ENCODE measurements at places on chromosomes 3 and 15. TPM values are rescaled to one million over a fixed set of nuclear protein-coding genes. Genes with fewer than 3 reads are reported as not detected.
A peak's percentile ranks its signal among the peaks of the same experiment; 100 is the strongest.

Gene PHLDB2
- 35.3 TPM for total RNA-seq

Gene PPP1R14D
- total RNA-seq, result not detected

Gene FBXW12
- total RNA-seq, result not detected

Gene SCAANT1
- total RNA-seq, result not detected

Gene GLDN
- 1.5 TPM for total RNA-seq

Gene DPPA4
- total RNA-seq, result 878 TPM

Gene HYKK
- total RNA-seq, result 5.0 TPM

Gene TBL1XR1
- total RNA-seq, result 130 TPM

Gene FANCD2OS
- not detected for total RNA-seq

Gene CILP
- total RNA-seq, result 0.03 TPM

Gene BSN
- total RNA-seq, result 5.4 TPM

Gene NSUN3
- total RNA-seq, result 8.7 TPM

Gene RLBP1
- not detected for total RNA-seq

Gene GJD2
- total RNA-seq, result 0.27 TPM

Gene FBXO40
- 0.23 TPM for total RNA-seq

- peaks cover 19% of the 10 kb centered on the region for H3K4me1 ChIP-seq
- no peaks in the 10 kb centered on the region for H3K36me3 ChIP-seq
- H3K27me3 ChIP-seq, result no peaks in the 10 kb centered on the region
Measured at GRCh38 chr15:80615783-80616391, 79.2 kb upstream of the ABHD17C start.

DNA sequence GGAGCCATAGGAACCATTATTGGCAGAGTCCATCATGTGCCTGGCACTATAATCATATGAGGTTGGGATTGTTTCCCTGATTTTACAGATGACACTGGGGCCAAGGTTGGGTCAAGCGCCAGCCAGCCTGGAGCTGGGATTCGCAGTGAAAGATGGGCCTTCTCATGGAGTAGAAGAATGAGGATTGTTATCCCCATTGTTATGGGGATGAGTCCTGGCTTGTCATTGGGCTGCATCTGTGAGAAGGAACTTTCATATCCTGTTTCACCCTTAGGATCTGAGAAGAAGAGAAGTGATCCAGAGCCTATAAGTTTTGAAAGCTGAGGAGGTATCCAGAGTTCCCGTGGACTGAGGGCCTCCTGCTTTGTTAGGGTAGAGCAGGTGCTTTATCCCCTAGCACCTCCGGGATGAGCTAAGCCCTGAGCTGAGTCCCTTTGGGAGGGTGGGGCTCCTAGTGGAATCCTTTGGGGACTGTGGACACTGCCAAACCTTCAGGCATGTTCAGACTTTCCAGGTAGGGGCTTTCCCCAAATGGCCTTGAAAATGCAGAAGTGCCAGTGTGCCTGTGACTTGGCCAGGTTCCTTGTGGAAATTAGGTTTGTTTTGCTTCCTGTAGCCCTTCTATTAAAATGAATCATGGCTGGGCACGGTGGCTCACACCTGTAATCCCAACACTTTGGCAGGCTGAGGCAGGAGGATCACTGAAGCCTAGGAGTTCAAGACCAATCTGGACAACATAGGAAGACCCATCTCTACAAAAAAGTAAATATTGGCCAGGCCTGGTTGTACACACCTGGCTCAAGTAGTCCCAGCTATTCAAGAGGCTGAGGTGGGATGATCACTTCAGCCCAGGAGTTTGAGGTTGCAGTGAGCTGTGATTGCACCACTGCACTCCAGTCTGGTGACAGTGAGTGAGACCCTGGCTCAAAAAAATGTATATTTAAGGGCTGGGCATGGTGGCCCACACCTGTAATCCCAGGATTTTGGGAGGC, 30.2 kb upstream of the BSN start:
- H3K27ac ChIP-seq, result 0 out of 2 replicates have a peak overlapping the region, but pooled peaks have one; percentile 55
- no peaks in the 10 kb centered on the region for H3K36me3 ChIP-seq
- H3K4me1 ChIP-seq, result no peaks in the 10 kb centered on the region
- H3K27me3 ChIP-seq, result no peaks in the 10 kb centered on the region
- H3K4me3 ChIP-seq, result no peak overlapping the region

DNA sequence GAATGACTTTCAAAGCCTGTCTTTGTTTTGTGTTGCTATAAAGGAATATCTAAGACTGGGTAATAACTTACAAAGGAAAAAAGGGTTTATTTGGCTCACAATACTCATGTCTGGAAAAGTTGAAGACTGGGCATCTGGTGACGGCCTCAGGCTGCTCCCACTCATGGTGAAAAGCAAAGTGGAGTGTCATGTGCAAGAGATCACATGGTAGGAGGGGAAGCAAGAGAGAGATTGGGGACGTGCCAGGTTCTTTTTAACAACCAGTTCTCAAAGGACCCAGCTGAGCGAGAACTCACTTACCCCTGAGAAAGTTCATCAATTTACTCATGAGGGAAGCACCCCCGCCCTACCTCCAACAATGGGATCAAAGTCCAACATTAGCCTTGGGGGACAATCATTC, 929.4 kb downstream of the ROBO1 start:
- no peaks in the 10 kb centered on the region for H3K36me3 ChIP-seq
- H3K27ac ChIP-seq, result no peak overlapping the region
- no peaks in the 10 kb centered on the region for H3K27me3 ChIP-seq
- H3K4me3 ChIP-seq, result no peak overlapping the region

DNA sequence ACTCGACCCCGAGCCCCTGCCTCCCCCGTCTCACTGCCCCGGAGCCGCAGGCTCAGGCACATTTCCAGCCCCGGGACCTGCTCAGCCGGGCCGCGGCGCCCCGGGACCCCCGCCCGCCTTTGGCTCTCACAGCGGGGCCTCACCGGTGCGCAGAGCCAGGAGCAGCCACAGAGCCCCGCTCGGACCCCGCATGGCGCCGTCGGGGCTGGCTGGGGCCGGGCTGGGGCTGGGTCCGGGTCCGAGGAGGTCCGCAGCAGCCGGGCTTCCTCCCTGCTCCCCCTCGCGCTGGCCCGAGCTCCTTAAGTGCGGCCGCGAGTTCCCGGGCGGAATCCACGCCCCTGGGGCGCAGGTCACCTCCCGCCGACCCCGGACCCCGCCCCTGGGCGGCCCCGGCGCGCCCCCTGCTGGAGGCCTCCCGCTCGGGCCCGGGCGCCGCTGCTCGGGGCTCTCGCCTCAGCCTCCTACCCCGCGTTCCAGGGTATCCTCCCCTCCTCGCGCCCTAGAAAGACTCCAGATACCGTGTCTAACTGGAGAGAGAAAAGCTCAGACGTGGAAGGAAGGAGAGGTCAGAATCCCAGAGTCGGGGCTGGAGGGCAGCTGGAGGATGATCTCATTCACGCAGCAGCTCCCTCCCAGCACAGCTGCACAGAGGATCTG, at the start of gene MELTF:
Gene MELTF, minus strand, starts transcription at position 307 of the 657 bp plus-strand sequence. Its CDS starts 115 bp downstream, at position 192.
- peaks cover 24% of the 10 kb centered on the region for H3K27me3 ChIP-seq
- H3K27ac ChIP-seq, result no peak within 1 kb of the TSS

GRCh38 chr3:53938645-53939044, 47.0 kb upstream of the SELENOK start:
- no peaks in the 10 kb centered on the region for H3K27me3 ChIP-seq
- DNase-seq, result peak; percentile 84
- H3K27ac ChIP-seq, result no peak overlapping the region

DNA sequence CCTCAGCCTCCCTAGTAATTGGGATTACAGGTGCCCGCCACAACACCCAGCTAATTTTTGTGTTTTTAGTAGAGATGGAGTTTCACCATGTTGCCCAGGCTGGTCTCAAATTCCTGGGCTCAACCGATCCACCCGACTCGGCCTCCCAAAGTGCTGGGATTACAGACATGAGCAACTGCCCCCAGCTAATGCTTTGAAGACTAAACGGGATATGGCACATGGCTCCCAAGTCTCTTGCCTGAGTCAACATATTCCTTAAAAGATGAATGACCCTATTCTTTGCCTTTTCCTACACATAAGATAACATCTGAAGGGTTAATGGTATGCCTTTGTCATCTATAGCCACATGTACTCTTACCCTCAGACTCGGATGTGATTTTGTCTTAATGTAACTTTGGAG, 38.4 kb upstream of the NEDD4 start:
- H3K36me3 ChIP-seq, result no peaks in the 10 kb centered on the region
- DNase-seq, result no peak
- no peaks in the 10 kb centered on the region for H3K27me3 ChIP-seq
- H3K27ac ChIP-seq, result no peak overlapping the region
- no peaks in the 10 kb centered on the region for H3K4me1 ChIP-seq
- H3K4me3 ChIP-seq, result no peak overlapping the region

- H3K27me3 ChIP-seq, result no peaks in the 10 kb centered on the region
- peaks cover 23% of the 10 kb centered on the region for H3K4me1 ChIP-seq
- H3K36me3 ChIP-seq, result no peaks in the 10 kb centered on the region
- H3K4me3 ChIP-seq, result no peak overlapping the region
- DNase-seq, result no peak
Measured at GRCh38 chr15:55698653-55699052, 44.3 kb downstream of the PRTG start.

- no peak overlapping the region for H3K4me3 ChIP-seq
- peaks cover 12% of the 10 kb centered on the region for H3K4me1 ChIP-seq
- peak; percentile 81 for DNase-seq
- no peaks in the 10 kb centered on the region for H3K27me3 ChIP-seq
Measured at GRCh38 chr3:148962513-148962912, 28.8 kb upstream of the GYG1 start.

DNA sequence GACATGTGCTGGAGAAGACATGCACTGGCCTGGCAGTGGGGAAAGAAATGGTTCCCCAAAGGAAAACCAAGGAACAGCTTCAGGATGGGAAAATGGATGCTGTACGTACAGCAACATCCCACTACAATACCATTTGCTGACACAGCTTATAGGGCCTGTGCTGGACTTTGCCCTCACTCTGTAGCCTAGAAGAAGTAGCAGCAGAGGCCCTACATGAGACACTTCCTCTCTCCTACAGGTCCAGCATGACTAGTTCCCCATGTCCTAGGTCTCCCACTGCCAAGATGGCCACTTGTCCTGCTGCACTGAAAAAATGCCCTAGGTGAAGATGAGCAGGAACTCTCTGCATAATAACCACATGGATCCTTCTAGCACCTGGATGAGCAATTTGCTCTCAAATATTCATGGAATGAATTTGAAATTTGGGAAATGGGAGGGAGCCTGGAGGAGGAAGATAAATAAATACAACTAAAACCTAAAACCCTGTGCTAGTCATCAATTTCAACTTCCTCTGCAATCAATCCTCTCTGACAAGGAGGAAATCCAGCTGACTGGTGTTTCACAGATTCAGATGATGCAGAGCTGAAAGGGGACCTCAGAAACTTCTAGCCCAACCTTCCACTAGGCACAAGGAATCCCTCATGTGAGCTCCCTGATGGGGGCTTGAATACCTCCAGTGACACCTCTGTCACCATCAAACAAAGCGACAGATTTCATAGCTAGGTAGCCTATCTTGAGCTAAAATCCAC, 514.3 kb upstream of the PPP2R3A start:
- no peaks in the 10 kb centered on the region for H3K27me3 ChIP-seq
- H3K4me3 ChIP-seq, result no peak overlapping the region
- H3K4me1 ChIP-seq, result no peaks in the 10 kb centered on the region
- no peaks in the 10 kb centered on the region for H3K36me3 ChIP-seq

- H3K36me3 ChIP-seq, result no peaks in the 10 kb centered on the region
- H3K4me1 ChIP-seq, result 0 out of 2 replicates have a peak, but pooled peaks cover 3% of the 10 kb centered on the region
- no peaks in the 10 kb centered on the region for H3K27me3 ChIP-seq
- no peak overlapping the region for H3K27ac ChIP-seq
- no peak for DNase-seq
Measured at GRCh38 chr3:138397983-138398382, 36.4 kb upstream of the ESYT3 start.

- H3K4me3 ChIP-seq, result no peak overlapping the region
- H3K27ac ChIP-seq, result no peak overlapping the region
- no peaks in the 10 kb centered on the region for H3K27me3 ChIP-seq
- H3K4me1 ChIP-seq, result peaks cover 13% of the 10 kb centered on the region
- no peak for DNase-seq
Measured at GRCh38 chr15:87196498-87196897, 1060.0 kb downstream of the NTRK3 start.

- no peak overlapping the region for H3K27ac ChIP-seq
- H3K4me1 ChIP-seq, result no peaks in the 10 kb centered on the region
- H3K27me3 ChIP-seq, result no peaks in the 10 kb centered on the region
- H3K36me3 ChIP-seq, result peaks cover 10% of the 10 kb centered on the region
- no peak overlapping the region for H3K4me3 ChIP-seq
Measured at GRCh38 chr3:5317557-5317956, 130.1 kb downstream of the EDEM1 start.

DNA sequence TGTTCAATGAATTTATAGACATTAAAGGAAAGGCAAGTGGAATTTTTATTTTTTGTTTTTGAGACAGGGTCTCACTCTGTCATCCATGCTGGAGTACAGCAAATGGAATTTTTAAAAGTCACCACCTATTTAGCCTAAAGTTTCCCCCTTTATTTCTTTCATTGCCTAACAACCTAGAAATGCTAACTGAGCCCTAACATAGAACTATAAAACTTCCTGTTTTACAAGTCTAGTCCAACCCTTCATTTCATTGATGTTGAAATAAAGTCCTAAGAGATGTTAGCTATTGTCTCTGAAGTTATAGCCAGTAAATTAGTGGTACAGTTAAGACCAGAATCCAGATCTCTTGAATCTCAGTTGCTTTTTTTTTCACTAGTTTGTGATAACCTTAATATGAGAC, 39.0 kb downstream of the MAPK6 start:
- H3K36me3 ChIP-seq, result peaks cover 37% of the 10 kb centered on the region
- DNase-seq, result no peak
- H3K4me1 ChIP-seq, result no peaks in the 10 kb centered on the region
- H3K4me3 ChIP-seq, result no peak overlapping the region
- H3K27me3 ChIP-seq, result no peaks in the 10 kb centered on the region

GRCh38 chr3:191141728-191142127, 57.3 kb upstream of the OSTN start:
- no peaks in the 10 kb centered on the region for H3K27me3 ChIP-seq
- H3K4me1 ChIP-seq, result no peaks in the 10 kb centered on the region
- no peak overlapping the region for H3K4me3 ChIP-seq
- no peak overlapping the region for H3K27ac ChIP-seq

DNA sequence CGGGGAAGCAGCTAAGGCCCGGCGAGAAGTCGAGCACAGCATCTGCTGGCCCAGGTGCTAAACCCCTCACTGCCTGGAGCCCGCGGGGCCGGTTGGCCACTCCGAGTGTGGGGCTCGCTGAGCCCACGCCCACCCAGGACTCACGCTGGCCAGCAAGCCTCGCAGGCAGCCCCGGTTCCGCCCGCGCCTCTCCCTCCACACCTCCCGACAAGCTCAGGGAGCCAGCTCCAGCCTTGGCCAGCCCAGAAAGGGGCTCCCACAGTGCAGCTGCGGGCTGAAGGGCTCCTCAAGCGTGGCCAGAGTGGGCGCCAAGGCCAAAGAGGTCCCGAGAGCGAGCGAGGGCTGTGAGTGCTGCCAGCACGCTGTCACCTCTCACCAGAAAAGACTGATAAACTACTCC, 8.9 kb upstream of the GABRB3 start:
- no peak overlapping the region for H3K27ac ChIP-seq
- no peak for DNase-seq
- H3K27me3 ChIP-seq, result no peaks in the 10 kb centered on the region
- H3K36me3 ChIP-seq, result no peaks in the 10 kb centered on the region

GRCh38 chr3:124059580-124059979, 67.7 kb upstream of the ROPN1 start:
- no peaks in the 10 kb centered on the region for H3K36me3 ChIP-seq
- no peak overlapping the region for H3K4me3 ChIP-seq
- H3K27me3 ChIP-seq, result peaks cover 8% of the 10 kb centered on the region
- DNase-seq, result no peak

Data from GM23338 (cell line).